ENCODE measurements at places on chromosomes 5 and 9.

DNA sequence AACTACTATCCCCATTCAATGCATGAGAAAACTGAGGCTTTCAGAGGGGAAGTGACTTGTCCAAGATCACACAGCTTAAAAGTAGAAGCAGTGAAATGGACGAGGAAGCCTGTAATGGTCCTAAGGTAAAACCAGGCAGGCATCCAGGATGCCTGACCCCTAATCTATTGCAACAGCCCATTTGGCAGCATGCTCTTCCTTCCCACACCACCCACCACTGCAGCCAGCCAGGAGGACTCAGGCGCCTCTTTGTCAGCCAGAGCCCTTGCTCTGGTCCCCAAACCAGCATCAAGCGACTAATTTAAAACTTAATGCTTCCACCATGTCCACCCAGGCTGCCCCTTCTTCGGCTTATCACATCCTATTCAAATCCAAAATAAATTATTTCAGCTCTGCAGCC lies 541.6 kb downstream of the CDK5RAP2 start:
- no peak for DNase-seq

DNA sequence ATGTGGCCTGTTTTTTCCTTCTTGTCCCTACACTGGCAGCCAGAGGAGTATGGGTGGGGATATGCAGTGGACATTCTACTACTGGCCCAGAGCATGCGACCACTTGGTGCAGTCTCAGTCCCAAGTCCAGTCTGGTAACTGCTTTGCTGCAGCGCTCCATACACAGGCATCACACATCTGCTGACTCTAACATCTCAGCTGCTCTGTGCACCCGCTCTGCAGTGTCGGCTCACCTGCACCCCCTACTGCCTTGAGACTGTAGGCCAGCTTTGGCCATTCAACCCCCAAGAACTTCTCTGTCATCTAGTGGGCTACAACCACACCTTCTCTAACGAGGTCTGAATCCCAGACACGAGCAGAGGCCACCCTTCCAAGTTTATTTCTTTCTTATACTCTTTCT lies 46.4 kb upstream of the SLCO6A1 start:
- DNase-seq: no peak

DNA sequence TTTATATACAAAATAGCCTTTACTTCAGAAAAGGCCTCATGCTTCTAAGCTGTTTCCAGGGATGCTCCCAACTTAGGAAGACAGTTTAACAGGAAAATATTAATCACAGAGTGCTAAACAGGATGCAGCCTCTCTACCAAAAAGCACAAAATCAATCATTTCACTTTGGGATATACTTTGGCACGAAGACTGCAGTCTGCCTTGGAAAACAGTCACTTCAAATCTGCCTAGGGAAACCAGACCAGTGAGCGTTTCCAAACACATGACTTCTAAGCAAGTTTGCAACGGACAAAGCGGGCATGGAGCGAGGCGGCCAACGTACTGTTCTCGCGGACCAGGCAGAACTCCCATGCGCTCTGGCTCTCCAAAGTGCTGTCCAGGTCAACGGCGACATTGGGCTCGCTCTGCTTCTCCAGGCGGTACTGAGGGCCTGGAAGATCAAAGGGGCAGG lies 201.0 kb downstream of the MAPKAP1 start:
- no peak for DNase-seq

GRCh38 chr9:35757226-35757891 lies 3.3 kb upstream of the MSMP start:
- DNase-seq: peak; percentile 29

GRCh38 chr5:39822020-39822419 lies 397.2 kb upstream of the DAB2 start:
- no peak for DNase-seq

DNA sequence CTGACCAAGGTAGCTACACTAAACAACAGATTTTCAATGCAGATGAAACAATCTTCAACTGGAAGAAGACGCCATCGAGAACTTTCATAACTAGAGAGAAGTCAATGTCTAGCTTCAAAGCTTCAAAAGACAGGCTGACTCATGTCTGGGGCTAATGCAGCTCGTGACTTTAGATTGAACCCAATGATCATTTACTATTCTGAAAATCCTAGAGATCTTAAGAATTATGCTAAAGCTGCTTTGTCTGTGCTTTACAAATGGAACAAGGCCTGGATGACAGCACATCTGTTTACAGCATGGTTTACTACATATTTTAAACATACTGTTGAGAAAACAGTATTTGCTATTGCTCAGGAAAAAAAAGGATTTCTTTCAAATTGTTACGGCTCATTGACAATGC lies 54.9 kb downstream of the RICTOR start:
- no peak for DNase-seq

DNA sequence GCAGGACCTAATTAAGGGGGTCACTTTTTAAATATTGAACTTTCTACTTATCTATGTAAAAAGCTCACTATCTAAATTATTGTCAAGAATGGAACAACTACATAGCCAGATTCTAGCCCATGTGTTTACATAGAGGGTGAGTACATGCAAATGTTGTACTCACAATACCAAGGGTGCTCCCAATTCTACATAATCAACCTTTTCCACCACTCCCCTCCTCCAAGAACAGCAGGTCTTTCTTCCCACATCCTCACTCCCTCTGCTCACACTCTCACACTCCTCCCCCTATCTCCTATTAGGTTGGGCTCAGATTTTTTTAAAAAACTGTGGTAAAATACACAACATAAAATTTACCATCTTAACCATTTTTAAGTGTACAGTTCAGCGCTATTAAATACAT lies 325.4 kb downstream of the ARL15 start:
- no peak for DNase-seq

DNA sequence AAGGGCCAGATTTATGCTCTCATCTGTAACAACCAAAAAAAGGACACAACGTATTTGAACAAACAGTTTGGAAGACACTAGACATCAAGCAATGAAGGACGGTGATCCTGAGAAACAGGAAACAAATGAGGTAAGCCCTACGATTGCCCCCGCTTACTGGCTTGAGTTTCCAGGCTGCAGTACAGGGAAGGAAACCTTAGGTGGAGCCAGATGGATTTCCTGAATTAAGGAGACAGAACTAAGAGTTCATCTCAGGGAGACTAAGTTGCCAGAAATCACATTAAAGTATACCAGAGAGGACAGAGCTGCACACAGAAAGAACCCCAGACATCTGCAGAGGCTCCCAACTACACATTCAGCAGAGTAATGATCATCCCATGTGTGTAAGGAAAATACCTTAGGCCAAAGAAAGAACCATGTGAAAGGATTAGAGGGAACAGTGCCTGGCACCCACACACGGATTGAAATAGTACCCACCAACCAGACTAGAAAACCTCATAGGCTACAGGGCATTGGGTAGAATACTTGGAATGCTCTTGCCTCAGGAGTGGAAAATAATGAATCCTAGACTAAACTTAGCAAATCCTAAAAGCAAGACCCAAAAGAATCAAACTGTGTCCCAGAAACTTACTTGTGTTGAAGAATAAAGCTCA lies 99.3 kb upstream of the NIPBL start:
- no peak for DNase-seq

GRCh38 chr9:87337335-87338087 lies 160.2 kb upstream of the DAPK1 start:
- no peak for DNase-seq

DNA sequence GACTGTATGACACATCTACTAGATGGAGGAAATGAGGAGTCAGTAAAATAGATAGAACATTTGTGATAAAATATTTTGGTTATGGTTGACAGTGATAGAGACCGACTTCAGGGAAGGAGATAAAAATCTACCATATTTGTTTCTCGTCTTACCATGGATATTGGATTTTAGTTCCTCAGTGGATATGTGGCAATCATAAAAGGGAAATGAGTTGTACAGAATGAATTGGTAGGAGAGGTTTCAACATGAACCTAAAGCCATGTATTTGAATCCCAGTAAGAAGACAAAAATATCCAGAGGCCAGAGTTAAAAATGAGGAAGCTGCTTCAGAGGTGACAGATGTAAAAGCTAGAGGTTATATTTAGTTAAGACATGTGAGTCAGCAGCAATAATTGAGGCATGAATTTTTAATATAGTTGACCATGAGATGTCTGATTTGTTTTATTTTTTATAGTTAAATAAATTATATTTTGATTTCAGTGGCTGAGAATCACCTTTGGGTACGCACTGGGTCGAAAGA lies 480.4 kb upstream of the TUSC1 start:
- DNase-seq: no peak

DNA sequence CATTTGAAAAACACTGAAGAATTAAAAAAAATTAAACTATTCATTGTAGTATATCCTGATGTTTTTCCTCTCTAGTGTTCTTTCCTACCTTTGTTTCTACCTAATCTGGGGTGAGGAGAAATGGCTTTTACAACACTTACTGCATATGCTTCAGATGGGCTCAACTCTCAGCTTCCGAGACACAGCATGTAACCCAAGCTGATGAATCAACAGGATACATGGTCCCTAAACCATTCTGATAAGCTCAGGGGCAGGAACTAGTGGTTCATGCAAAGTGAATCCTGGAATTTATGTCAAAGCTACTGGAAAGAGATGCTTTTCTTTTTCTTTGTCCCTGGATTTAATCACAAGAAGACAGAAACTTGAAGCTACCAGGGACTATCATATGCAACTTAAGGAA lies 672.5 kb upstream of the RORB start:
- no peak for DNase-seq

GRCh38 chr5:32720300-32720699 lies 9.2 kb downstream of the NPR3 start:
- no peak for DNase-seq

DNA sequence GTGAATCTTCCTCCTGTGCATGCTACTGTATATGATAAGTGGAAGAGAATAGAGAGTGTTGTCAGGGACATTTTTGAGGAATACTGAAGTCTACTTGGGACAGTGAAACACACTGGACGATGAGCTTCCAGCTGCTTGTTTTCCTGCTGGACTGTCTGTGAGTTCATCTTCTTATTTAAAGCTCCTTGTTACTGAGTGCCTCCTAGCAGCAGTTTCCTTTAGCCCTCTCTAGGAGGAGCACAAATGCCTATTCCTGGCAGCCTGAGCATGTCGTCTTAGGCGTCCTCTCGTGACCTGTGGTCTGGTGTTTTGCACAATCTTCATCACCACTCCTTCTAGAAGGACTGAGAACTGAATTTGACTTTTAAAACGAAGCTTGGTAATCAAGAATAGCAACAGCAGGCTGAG lies 43.8 kb downstream of the ANKRD33B start:
- no peak for DNase-seq

- no peak for DNase-seq
Measured at GRCh38 chr5:14138608-14139540, 4.3 kb upstream of the TRIO start.

GRCh38 chr9:88106492-88106891 lies 31.8 kb downstream of the SPATA31C2 start:
- DNase-seq: no peak

DNA sequence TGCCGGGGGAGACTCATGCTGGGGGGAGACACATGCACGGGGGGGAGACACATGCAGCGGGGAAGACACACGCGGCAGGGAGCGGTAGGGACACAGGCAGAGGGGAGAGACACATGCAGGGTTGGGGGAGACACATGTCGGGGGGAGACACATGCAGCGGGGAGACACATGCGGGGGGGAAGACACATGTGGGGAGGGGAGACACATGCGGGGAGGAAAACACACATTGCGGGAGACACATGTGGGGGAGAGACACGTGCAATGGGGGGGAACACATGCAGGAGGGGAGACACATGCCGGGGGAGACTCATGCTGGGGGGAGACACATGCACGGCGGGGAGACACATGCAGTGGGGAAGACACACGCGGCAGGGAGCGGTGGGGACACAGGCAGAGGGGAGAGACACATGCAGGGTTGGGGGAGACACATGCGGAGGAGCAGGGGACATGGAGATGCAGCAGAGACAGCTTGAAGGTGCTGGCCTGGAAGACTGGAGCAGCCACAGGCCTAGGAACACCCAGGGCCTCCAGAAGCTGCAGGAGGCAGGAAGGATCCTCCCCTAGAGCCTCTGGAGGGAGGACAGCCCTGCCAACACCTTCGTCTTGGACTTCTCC lies 20.3 kb upstream of the OLFM1 start:
- no peak for DNase-seq

DNA sequence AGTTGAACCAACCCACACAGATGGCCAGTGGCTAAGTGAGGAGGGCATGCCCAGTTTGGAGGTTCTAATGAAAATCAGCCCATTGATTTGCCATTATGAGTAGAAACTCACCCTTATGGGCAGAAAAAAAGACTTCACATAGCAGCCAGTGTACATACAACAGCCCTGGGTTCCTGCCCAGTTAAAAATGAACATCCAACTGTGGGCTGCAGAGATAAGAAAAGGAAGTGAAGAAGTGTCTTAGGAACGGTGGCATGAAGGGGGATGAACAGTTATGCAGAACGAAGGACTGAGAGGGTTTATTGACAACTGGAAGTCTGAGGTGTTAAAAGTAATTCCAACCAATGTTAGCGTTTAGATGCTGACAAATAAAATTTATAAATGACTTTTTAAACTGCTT lies 118.4 kb downstream of the MARCHF3 start:
- no peak for DNase-seq

GRCh38 chr5:139377226-139377625 lies 5.9 kb downstream of the SLC23A1 start:
- no peak for DNase-seq

- DNase-seq: no peak
Measured at GRCh38 chr5:127409921-127410675, 107.3 kb upstream of the PRRC1 start.

GRCh38 chr5:55773057-55773456 lies 35.2 kb downstream of the DDX4 start:
- no peak for DNase-seq
